ENCODE measurements at places on chromosomes 6 and 20. TPM values are rescaled to one million over a fixed set of nuclear protein-coding genes. Genes with fewer than 3 reads are reported as not detected.

GFOD1 gene
- 41.7 TPM for total RNA-seq

GRCh38 chr6:33756211-33756954 is 9.7 kb upstream of the IP6K3 start:
- DNase-seq: no peak

DNA sequence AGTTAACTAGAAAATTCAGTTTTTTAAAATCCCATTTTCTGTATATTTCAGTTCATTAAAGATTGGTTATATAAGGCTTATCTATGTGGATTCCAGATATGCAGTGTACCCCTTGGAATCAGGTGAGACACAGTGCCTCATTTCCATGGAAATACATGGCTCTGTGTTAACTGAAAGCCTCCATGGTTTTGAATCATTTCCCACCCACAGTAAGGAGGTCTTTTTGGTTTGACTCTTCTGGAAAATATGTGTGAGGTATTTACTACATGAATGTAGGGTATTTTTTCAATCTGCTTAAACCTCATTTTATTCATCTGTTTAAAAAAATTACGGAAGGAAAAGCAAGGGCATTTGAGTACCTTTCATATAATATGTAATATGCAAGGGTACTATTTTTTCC is 25.5 kb downstream of the RNF144B start:
- no peak for DNase-seq

FAXC gene
- total RNA-seq: 0.34 TPM

DNA sequence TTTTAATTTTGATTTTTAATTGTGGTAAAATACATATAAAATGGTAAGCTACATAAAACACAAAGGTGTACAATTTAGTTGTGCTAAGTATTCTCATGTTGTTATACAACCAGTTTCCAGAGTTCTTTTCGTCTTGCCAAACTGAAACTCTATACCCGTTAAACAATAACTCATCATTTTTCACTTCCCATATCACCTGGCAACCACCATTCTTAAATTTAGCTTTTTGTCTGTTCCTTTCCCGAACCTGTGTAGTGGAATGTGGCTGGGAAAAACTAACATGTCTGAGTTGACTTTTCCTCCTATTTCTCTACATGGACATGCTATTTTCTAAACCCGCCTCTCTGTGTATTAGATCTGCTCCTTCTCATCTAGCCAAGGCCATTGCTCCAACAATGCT is 27.6 kb downstream of the RPRD1B start:
- no peak for DNase-seq

NHLRC1 gene
- 1.6 TPM for total RNA-seq

EFHC1 gene
- total RNA-seq: 11.3 TPM

- DNase-seq: no peak
Measured at GRCh38 chr20:23140991-23141390, 54.9 kb upstream of the CD93 start.

- no peak for DNase-seq
Measured at GRCh38 chr6:31836047-31836473, 8.5 kb downstream of the HSPA1B start.

C6orf15 gene
- total RNA-seq: not detected

GRCh38 chr20:62944184-62944583 is 6.2 kb downstream of the GID8 start:
- no peak for DNase-seq

DNA sequence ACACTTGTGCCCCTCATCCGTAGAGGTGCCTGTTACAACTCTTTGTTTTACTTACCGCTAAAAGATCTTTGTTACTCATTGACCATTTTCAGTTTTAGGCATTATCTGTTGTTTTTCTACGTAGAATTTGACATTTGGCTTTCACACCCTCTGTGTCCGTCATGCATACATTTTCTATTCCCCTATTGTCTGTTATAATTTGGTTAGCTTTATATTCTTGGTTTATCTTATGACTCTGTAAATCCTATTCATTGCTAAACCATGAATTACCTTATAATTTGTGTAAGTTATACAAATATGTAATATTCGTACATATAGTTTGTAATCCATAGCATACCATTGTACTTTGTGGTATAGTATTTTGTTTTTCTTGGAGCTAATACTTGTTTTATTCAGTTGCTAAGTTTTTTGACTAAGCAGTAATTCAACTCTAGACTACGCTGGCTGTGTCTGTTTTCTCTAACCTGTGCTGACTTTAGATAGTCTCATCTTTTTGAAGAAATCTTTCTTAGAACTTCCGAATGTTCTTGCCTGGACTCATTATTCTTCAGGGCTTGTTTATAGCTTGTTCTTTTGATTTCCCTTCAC is 21.8 kb downstream of the CDC5L start:
- DNase-seq: no peak

IP6K3 gene
- under 0.01 TPM for total RNA-seq

- DNase-seq: peak; percentile 74
Measured at GRCh38 chr6:21767891-21768648, 174.5 kb downstream of the SOX4 start.
